Activated naive CD8-positive, alpha-beta T cell treated with anti-CD3 and anti-CD28 coated beads, Interleukin-2, amount 50 U/mL, for 16 hours (primary cell): ENCODE measurements at places on chromosomes 6 and 20.

DNA sequence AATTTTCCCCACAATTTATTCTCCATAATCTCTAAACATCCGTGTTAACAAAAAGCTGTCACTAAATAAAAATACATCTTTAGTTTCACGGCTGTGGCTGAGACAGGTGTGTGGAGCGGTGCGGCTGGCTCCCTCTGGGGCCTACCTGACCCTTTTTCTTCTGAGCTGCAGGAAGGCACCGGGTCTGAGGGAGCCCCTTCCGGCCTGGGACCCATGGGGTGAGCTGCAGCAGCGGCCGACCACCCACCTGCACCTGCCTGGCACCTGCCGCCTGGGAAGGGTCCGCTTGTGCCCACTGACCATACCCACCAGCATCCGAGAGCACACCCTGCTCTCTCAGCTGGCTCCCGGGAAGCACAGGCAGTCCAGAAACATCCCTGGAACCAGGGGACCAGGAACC lies 41.5 kb upstream of the FNDC1 start:
- DNase-seq = no peak

DNA sequence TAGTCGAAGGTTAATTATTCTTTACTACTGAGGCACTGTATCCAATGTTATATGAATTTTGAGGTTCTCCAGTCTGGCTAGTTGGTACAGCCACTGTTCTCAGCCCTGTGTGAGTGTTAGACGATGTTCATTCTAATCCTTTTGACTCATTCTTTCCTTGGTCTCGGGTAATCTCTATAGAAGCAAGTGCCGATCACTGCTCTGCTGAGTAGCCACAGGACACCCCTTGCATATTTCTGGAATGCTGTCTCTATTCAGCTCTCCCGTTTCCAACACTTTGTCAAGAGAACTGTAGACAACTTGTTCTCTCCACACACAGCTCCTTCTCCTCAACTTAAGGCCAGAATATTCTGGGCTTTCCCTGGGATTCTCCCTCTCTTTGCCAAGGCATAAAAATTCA lies 42.4 kb upstream of the PLCB1 start:
- DNase-seq = no peak

GRCh38 chr6:56914798-56915658 lies 39.9 kb upstream of the BEND6 start:
- no peak for DNase-seq

DNA sequence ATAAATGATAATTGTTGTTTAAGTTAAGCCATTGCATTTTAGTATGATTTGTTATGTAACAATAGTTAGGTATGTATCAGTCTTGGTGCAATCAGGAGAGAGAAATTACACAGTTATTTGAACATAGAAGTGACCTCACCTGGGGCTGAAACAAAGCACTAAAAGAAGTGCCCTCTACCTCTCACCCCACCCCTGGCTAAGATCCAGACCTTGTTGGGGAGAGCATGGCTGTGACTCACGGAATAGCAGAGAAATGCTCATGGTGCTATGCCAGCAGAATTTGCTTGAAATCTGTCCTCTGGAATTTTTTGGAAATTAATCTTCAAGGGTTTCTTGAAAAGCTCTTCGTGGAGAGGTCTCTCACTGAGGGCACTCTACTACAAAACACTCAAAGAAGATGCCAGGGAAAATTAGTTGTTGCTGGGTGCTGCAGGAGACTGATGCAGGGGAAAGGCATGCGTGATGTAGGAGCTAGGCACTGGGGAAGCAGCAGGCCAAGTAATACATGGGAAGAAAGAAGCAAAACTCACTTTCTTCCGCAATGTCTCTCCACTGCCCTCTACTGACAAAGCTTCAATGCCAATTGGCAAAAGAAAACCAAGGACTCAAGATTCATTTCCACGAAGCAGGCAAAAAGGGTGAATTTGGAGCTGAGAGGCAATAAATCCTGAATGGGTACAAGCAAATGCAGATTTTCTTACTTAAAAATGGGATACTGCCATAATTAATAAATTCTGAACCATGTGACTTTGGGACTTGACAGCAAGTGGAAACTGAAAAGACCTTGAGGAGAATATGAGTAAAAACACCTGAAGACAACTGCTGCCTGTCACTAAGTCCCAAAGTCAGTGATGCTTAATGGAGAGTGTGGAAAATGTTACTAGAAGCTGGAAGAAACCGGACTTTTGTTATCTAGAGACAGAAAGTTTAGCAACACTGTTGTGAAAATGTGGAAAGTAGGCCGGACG lies 136.3 kb upstream of the ZNF184 start:
- DNase-seq = no peak

DNA sequence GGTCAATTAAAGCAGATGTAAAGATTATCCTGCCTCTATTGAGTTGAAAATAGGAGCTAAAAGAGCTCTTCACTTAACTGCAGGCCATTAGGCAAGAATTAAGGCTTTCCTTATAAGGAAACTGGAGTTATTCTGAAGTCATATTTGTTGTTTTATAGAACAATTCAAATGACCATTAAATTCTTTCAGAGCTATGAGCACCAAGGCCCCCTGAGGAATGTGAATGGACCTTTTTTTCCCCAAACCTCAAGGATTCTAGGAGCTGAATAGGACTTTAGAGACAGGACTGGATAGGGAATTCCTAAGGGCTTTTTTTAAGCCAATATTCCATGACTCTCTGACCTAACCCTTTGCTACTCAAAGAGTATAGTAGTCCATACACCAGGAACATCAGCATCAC lies 565.7 kb upstream of the BTBD3 start:
- DNase-seq = no peak

- no peak for DNase-seq
Measured at GRCh38 chr20:53599910-53600632, 6.4 kb upstream of the ZNF217 start.

- no peak for DNase-seq
Measured at GRCh38 chr6:146047371-146047770, 18.5 kb downstream of the GRM1 start.

DNA sequence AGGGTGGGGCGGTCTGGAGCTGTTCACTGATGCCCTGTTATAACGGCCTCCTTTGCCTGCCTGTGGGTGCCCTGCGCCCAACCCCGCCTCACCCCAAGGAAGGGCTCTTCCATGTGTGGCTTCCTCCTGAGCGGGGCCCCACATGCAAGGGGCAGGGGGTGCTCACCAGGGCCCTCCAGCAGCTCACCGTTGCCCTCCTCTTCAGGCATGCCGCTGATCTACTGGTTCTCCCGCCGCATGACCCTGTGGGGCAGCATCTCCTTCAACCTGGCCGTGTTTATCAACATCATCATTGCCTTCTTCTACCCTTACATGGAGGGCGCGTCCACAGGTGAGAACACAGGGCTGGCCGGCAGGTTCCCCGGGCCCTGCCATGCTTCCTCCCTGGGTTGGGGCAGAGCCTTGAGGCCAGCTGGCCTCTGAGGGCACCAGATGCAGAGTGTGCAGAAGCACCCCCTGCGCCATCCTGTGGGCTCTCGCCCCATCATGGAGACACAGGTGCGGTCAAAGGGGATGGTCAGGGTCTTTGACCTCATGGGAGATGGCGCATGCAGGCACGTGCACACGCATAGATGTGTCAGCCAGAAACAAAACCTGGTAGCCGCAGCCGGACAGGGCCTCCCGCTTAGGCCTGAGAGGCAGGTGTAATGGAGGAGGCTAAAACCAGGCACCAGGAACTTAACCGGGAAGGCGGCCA lies 22.9 kb downstream of the UQCC2 start:
- no peak for DNase-seq

DNA sequence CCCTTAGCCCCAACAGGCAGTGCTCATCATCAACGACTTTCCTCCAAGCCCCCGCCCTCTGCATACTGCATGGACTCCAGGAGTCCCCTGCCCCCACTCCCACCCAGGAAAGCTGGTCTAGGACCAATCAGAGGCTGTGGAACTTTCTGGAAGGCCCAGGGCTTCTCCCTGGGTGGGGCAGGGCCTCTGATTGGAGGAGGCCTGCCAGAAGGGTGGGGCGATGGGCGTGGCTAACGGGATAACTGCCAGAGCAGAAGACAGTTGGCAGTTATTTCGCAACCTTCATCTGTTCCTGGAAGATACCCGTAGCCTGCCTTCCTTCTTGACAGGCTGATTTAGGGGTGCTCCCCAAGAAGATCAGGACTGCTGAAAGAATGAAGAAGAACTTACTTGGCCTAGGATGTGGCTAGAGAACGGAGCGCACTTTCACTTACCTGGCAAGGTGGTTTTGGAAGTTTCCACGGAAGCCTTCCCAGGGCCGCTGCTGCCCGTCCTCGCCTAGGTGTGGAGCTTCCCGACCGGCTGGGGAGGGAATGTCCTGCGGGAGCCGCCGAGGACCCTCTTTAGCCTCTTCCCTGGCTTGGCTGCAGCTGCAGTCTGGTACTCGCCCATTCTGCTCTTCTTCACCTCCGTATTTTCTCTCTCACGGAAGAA lies 209.0 kb downstream of the LRFN2 start:
- DNase-seq = no peak

GRCh38 chr6:93417421-93418013 lies 1.8 kb downstream of the EPHA7 start:
- no peak for DNase-seq

GRCh38 chr20:48841875-48842529 lies 14.2 kb upstream of the PREX1 start:
- no peak for DNase-seq

GRCh38 chr20:24297993-24298392 lies 171.4 kb upstream of the SYNDIG1 start:
- DNase-seq = no peak

GRCh38 chr6:170135821-170136471 lies 154.9 kb downstream of the DLL1 start:
- DNase-seq = no peak

DNA sequence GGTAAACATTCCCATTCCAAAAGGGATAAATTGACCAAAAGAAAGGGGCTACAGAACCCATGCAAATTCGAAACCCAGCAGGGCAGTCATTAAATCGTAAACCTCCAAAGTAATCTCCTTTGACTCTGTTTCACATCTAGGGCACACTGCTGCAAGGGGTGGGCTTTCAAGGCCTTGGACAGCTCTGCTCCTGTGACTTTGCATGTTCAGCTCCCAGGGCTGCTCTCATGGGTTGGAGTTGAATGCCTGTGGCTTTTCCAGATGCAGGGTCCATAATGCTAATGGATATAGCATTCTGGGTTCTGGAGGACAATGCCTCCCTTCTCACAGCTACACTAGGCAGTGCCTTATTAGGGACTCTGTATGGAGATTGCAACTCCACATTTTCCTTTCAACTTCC lies 211.9 kb upstream of the MANEA start:
- no peak for DNase-seq

DNA sequence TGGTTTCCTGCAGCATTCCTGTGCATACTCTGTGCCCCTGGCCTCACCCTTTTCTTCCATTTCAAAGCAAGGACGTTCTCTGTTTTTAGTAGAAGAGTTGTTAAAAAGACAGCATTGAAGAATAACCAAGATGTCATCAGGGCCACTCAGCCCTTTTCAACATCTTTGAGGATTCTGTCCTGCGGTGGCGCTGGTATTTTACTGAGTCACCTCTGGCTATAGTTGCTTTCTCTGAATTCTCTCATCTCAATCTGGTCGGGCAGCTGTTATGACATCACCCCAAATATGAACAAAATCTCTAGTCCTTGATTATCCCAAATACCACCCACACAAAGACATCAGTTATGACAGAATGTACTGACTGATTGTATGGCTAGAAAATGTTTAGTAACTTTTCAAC lies 204.2 kb downstream of the GRIK2 start:
- no peak for DNase-seq

DNA sequence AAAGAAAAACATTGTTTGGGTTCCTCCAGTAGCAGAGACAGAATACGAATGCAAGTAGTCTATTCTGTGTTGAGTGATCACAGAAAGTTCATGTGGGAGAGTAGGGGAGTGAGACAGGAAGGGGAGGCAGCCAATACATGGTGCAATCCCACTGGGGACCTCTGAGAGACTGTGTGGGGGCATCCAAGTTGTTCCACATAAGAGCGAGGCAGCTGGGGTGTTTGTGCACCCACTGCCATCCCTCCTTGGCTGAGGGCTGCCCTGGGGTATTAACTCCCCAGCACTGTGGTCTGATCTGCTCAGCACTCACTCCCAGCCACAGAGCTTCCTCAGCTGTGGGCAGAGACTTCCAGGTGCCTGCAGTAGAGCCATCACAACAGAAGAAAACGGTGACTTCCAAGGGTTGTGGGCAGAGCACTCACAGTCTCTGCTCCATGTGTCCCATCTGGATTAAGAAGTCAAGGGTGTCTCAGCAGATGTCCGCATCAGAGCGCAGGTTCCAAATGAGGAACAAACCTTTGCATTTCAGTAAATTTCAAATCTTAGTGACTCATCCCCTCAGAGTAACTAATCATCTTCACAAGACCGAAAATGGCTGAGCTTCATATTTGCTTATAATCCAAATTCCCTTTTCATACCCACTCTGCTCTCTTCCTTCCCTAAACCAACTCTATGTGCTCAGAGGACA lies 101.9 kb upstream of the NAA20 start:
- no peak for DNase-seq

GRCh38 chr6:89197141-89197540 lies 20.0 kb downstream of the GABRR1 start:
- DNase-seq = no peak

- no peak for DNase-seq
Measured at GRCh38 chr6:73984571-73985210, 288.7 kb downstream of the CD109 start.

DNA sequence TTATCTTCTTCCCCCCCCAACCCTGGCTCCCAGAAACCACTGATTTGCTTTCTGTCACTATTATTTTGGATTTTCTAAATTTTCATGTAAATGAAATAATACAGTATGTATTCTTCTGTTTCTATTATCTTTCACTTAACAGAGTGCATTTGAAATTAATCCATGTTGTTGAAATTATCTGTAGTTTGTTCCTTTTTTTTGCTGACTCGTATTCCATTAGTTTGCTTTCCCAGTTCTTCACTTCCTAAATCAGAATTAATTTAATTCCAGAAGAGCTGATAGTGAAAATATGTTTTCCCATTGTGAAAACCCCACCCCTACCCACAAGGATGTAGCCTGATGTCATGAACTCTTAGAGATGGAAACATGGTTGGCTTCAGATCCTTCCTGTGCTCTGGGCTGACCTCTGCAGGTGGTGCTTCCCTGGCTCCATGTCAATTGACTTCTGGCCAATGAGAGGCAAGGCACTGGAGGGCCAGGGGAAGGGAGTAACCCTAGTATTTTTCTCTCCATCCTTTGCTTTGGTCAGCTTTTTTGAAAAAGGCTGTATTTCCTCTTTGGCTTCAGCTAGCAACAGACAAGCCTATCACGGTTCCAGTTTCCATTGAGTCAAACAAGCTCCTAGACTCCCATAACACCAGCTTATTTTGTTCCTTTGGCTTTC lies 244.4 kb upstream of the HSF2 start:
- no peak for DNase-seq

- DNase-seq = no peak
Measured at GRCh38 chr20:19172637-19173036, 39.8 kb upstream of the SLC24A3 start.
